ENCODE measurements at places on chromosomes 1 and 21.

DNA sequence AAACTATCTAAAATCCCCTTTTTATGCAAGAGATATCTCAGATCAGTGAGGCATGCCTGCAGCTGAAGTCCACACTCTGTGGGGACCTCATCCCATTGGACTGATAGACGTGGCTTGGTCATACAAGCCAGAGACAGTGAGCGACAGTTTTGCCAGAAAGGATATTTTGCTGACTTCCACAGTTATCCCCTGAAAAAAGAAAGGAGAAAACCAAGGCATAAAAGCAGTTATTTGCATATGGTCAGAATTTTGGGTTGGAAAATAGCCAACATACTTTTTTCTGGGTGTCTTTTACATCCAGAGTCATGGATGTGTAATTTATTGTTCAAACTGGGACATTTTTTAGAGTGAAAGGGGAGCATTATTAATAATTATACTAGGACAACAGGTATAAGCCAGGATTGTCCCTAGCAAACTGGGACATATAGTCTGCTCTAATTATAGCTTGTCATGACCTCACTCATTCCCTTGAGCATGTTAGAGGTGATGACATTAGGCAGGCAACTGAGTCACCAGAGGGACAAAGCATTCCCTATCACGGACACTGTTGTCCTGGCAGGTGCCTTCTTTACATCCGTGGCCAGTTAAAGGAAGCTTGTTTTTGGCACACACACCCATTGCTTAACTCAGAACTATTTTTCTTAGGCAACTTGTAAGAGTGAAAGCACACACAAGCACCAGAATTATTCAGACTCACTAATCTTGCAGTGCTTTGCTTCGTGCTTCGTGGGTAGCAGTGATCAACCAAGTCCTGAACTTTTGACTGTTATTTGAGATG lies 65.5 kb downstream of the PRRX1 start:
- peak; percentile 28 for DNase-seq

DNA sequence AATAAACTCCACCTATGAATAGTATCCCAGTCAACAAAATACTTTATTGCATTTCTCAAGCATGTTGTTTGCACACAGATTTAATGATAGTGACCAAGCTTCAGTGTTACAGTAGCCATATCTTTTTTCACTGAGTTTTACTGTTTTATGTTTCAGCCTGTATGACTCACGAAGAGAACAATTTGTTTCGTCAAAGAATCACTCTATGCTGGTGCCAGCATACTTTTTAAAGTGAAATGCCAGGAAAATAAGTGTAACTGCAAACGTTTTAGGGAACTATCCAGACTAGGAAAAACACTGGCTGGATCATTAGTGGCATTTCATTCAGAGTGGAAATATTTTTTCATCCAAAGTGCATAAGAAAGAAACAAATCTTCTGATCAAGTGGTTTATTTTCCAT lies 210.8 kb downstream of the COL11A1 start:
- DNase-seq: peak; percentile 83

DNA sequence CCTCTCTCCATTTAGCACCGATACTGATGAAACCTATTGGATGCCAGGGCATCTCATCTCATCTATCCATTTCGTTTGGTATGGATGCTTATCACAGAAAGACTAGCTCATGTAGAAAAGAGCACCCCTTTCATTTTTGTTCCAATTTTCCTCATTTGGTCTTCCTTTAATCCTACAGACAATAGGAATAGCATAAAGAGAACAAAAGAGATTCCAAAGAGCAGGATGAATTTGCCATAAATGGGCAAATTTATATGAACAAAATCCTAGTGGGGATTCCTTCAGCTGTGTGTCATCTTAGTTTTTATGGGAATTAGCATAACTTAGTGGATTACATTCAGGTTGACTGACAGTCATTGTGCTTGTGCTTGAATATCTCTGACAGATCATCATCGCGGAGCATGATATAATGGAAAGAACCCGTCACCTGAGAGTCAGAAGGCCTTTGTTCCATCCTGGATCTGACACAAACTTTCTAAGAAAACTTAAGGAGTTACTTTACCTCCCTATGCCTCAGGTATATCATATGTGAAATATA lies 777.5 kb upstream of the ADGRL2 start:
- DNase-seq: no peak

DNA sequence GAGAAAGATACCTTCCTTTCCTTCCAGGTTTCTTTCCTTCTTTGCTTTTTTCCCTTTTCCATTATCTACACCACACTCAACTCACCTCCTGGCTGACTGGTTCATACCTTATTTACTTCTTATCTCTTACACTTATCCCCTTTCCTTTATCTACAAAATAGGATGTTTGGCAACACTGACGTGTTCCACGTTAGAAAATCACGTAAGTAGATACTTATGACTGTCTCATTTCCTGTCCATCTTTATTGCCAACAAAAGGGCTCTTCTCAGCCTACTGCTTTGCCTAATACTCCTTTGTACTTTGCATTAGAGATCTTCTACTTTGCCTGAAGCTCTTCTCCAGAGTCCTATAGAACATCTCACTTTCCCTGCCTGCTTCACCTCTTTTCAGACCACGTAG lies 25.1 kb downstream of the SYNJ1 start:
- DNase-seq: peak; percentile 26

DNA sequence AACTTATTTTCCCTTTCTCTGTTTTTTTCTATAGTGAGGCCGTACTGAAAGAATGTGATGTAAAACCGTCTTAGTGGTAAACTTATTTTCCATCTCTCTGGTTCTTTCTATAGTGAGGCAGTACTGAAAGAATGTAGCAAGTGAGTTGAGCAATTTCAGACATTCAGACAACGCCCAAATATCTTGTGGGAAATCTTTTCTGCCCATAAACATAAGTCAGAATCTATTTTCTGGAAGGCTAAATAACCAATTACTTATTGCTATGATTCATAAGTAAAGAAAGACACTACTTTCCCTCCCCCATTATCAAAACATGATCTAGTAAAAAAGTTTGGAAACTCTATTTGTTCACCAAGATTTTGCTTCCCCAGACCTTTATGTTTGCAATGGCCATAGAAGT lies 18.8 kb upstream of the SCCPDH start:
- DNase-seq: peak; percentile 95

DNA sequence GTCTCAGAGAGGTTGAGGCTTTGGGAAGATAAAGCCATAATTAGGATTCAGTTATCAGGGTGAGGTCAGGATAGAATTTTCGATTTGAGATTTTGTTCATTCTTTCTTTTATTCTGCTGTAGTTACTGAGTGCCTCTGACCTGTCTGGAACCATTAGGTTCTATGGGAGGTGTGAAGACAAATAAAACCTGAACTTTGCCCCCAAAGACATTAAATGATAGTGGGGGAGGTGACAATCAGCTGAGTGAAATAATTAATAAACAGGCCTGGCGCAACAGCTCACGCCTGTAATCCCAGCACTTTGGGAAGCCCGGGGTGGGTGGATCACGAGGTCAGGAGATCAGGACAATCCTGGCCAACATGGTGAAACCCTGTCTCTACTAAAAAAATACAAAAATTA lies 55.0 kb upstream of the SPATA6 start:
- no peak for DNase-seq

DNA sequence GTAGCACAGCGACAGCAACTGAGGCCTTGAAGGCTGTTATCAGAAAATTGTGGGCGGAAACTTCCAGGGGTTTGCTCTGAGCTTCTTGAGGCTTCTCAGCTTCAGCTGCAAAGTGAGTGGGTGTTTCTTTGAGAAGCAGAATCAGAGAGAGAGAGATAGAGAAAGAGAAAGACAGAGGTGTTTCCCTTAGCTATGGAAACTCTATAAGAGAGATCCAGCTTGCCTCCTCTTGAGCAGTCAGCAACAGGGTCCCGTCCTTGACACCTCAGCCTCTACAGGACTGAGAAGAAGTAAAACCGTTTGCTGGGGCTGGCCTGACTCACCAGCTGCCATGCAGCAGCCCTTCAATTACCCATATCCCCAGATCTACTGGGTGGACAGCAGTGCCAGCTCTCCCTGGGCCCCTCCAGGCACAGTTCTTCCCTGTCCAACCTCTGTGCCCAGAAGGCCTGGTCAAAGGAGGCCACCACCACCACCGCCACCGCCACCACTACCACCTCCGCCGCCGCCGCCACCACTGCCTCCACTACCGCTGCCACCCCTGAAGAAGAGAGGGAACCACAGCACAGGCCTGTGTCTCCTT lies at the start of gene FASLG:
FASLG (plus strand) TSS at position 233 of the 583 bp plus-strand sequence; CDS start at position 332, 99 bp downstream.
- DNase-seq: no peak

DNA sequence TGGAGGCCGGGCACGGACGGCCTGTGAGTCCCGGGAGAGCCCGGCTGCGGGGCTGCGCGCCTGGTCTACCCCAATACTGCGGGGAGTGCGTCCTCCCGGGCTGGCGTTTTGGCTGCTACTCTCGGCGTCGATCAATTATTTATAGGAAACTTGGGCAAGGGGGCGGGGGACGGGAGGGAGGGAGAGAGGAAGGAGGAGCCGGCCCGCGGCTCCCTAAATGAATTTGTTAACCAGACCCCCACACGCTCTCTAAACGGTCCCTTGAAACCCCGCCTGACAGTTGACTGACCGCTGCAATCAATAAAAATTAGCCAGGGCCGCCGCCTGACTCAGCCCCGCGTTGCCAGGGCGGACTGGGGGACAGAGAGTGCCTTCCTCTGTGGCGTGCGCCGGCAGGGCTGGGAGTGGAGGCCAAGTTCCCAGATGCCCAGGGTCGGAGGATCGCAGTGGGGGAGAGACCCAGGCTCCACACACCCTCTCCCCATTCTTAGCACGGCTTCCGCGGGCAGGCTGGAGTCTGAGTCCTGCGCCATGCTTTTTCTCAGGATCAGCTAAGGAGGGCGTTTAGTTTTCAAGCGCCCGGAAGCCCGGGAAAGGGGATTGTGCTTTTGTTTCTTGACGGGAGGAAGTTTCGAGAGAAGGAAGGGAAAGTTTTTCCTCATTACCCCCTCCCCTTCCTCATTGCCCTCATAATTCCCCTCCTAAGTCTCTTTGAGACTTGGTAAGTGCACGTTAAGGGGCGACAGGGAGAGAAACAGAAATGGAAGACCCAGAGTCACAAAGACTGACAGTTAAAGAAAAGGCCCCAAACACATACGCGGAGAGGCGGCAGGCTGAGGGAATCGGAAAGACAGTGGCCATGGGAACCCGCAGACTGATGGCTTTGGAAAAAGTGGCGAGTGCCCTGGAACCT lies 6.2 kb downstream of the PAX7 start:
- no peak for DNase-seq

GRCh38 chr1:186657481-186657880 lies 22.7 kb downstream of the PTGS2 start:
- DNase-seq: no peak

DNA sequence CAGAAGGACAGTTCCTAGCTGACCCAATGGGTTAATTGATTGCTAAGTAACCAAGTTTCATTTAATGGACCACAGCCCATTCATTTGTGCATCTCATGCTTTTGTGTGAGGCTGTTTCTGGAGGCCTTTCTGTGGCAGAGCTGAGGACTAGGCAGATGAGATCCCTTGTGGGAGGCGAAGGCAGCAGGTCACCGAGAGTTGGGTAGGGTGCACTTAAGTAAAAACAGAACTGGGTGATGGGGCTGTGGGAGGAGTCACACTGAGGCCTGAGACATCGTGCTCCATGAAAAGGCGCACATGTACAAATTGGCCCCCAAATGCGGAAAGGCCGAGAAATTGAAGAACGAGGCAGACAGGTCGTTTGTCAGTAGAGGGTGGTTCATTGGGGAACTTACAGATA lies 60.9 kb downstream of the S100B start:
- DNase-seq: no peak

DNA sequence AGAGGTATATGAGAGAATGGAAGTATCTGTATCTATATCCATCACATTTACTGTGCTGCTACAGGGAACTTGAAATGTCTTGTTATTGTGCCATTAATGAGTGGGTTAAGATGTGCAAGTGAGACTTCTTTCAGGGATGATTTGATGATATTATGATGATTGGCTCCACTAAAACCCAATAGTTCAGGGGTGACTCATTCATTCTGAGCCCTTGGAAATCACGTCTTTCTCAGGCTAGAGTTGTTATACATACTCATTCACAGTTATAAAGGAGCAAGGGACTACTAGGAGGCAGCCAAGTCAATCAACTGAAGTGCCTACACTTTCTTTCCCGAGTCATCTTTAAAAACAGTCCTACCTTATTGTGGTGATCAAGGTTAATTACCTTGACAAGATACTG lies 1109.8 kb upstream of the B3GALT2 start:
- peak; percentile 18 for DNase-seq

DNA sequence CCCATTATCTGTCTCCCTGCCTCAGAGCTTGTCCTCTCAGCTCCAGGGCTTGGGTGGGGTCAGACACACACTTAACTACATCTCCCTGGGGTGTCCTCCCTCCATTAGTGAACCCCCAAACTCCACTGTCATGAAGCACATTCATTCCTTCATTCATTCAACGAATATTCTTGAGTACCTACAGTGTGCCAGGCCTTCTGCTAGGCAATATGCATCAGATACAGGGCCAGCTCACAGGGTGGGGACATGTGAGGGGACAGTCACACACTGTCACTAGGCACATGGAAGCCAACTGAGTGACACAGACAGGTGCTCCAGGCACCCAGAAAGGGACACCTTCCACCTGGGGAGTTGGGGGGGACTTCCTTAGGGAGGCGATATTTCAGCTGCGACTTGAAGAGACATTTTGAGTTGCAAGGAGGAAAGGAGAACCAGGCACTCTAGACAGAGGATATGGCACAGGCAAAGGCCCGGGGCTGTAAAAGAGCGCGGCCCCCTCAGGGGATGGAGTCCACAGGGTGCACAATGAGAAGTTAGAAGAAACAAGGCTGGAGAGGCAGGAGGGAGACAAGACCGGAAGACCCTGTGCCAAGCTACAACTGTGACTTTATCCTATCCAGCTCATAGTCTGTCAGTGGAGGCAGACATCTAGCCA lies 8.7 kb upstream of the S100A8 start:
- DNase-seq: no peak

DNA sequence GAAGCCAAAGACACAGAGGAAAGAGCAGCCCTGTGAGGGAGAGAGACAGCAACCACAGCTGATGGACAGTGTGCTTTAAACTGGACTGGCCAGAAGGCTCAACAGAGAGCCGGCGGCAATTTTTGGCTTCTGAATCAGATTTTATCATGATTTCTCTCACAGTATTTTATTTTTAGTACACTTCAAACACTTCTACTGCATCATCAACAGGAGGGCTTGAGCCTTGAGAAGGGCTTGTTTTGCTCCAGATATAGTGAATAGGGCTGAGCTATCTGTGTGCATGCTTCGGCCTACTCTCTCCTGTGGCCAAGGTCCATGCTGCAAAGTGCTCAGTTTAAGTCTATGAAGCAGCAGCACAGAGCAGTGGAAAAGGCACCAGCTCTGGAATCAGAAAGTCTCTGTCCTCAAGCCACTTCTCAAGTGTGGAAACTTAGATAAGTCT lies 33.3 kb downstream of the ADCY10 start:
- DNase-seq: no peak

- DNase-seq: no peak
These were observed 678 bp downstream of the TTC39A start for GRCh38 chr1:51329443-51330325.

All from HFFc6 (cell line).